Epithelial cell of proximal tubule (primary cell): ENCODE measurements at places on chromosomes 5 and 9.

- DNase-seq: no peak
Measured at GRCh38 chr9:88786291-88787079, 204.8 kb upstream of the S1PR3 start.

DNA sequence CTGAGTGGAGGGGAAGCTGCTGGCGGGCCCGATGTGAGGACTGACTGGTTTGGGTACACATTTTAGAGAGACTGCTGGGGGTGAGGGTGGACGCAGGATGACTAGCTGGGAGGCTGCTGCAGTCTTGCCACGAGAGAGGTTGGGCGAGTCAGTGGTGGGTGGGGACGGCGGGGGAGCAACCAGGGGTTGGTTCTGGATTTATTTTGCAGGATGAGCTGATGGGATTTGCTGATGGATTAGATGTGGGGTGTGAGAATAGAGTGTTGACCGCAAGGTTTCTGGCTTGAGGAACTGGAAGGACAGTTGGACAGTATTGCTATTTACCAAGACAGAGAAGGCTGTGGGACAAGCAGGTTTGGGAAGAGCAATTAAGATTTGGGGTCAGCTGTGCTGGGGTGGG lies 5.8 kb upstream of the NDST1 start:
- no peak for DNase-seq

DNA sequence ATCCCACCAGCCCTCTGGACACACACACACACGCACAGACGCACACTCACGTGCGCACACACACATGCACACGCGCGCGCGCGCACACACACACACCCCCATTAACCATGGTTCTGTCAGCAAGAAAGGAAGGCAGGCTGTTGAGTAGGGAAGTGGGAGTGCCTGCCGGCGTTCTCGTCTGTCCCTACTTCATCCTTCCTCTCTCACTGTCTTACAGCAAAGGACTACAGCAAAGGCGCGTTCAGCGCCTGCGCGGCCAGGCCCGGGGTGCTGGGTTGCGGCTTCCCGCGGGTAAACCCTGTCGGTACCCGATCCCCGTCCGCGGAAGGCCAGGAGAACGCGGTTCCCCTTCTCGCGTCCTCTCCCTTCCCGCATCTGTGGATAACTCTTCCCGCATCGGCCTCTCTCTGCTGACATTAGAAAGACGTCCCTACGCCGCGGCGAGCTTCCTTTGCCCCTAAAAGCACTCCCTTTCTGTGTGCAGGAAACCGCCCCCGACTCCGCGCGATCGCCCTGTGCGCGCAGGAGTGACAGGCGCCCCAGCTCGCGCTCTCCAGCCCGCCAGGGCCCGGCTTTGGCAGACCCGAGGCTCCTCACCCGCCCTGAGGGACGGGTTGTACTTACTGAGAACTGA lies 219.2 kb downstream of the AGTPBP1 start:
- no peak for DNase-seq

DNA sequence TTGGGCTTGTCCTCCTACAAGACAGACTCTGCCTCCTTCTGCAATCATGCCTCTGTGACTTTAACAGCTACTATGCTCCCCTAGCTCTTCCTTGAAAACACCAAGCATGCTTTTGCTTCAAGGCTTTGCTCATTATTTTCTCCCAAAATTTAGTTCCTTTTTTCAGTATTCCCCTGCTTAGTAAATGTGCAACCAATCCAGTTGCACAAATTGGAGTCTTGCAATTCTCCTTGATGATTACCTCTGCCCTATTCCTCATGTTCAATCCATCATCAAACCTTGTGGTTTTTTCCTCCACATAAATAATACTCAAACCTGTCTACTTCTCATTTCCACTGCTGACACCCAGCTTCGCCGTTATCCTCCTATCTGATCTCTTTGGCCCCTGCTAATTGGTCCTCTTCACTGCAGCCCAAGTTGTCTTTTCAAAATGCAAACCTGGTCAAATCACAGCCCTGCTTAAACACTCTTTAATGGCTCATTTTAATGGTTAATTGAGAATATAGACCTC lies 296.3 kb downstream of the CWC27 start:
- DNase-seq: no peak

DNA sequence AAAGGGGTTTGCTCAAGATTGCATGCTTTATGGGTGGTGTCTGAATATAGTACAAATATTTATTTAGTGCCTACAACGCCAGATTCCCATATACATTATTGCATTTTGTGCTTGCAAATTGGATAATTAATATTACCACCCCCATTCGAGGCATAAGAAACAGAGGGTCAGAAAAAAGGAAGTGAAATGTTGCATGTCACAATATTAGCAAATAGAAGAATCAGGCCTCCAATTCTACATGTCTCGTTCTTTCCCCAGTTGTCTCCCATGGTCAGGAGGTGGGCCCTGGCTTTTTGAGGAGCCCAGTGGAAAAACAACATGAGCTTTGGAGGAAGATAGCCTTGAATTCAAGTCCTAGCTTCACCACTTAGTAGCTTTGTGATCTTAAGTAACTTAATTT lies 98.1 kb upstream of the CCDC112 start:
- no peak for DNase-seq

- no peak for DNase-seq
Measured at GRCh38 chr5:151026679-151027078, 6.3 kb downstream of the GPX3 start.
